ENCODE measurements at places on chromosomes 4 and X. TPM values are rescaled to one million over a fixed set of nuclear protein-coding genes. Genes with fewer than 3 reads are reported as not detected.

DNA sequence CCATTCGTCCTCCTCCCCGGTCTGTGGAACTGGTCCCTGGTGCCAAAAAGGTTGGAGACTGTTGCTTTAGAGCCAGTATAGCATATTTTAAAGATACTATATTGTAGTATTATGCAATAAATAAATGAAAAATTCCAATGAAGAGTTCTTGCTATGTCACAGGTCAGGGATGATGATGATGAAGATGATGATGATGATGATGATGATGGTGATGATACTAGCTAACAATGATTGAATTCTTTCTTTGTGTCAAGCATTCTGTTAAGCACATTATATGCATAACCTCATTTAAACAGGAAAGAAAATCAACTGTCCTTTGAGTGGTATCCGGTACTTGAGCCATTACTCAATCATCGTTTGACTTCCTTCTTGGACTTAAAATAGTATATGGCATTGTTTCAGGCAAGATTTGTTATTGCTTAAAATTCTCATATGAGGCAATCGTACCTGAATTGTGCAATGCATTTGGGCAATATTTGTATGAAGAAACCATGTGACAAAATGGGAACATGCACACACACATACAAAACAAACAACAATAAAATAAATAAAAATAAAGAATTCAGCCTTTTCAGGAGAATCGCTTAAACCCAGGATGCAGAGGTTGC lies 22.8 kb upstream of the TLR2 start:
- no peaks in the 10 kb centered on the region for H3K36me3 ChIP-seq

DNA sequence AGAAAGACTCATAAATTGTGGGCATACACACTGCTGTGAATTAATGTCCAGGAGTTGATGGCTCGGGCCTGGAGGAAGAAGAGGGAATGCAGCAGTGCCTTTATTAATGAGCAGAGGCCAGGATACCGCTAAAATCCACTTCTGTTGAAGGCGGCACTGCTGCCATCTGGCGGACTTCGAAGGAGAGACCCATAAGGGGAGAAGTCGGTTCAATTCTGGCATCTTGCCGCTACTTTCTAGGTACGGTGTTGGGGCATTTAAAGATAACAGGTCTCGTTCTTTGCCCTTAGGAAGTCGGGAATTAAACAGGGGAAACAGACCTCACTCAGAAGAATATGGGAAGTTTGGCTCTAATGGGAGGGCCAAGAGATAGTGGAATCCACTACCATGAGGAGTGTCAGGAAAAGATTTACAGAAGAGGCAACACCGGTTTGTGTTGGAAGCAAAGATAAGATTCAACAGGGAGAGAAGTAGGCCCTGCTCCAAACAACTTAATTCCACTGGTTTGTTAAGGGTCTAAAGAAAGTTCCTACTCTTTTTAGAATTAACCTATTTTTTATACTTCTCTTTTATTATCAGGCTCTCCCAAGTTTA lies 133.6 kb upstream of the GIMD1 start:
- H3K4me3 ChIP-seq = no peak overlapping the region
- no peaks in the 10 kb centered on the region for H3K27me3 ChIP-seq
- peak; percentile 84 for DNase-seq
- H3K4me1 ChIP-seq = no peaks in the 10 kb centered on the region

- no peaks in the 10 kb centered on the region for H3K27me3 ChIP-seq
- H3K27ac ChIP-seq = no peak overlapping the region
- no peak for DNase-seq
- peaks cover 13% of the 10 kb centered on the region for H3K4me1 ChIP-seq
Measured at GRCh38 chr4:142420311-142421095, 425.6 kb downstream of the INPP4B start.

GRCh38 chrX:16186380-16187007 lies 19.2 kb downstream of the MAGEB17 start:
- H3K4me1 ChIP-seq = peaks cover 14% of the 10 kb centered on the region
- DNase-seq = no peak
- no peaks in the 10 kb centered on the region for H3K27me3 ChIP-seq

DNA sequence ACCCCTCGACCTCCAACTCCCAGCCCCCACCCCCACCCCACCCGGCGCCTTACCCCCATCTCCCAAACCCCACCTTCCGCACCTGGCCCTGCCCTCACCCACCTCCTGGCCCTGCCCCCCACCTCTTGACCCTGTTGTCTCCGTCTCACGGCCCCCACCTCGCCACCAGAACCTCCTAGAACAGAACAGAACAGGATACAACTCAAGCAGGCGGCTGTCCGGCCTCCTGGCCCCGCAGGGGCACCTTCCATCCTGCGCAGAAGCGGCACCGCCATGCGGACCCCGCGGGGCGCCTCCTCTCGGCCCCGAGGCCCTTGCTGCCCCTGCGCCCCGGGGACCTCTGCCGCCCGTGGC lies 354 bp downstream of the CTAG2 start:
- H3K27ac ChIP-seq = no peak overlapping the region
- H3K36me3 ChIP-seq = no peaks in the 10 kb centered on the region
- H3K27me3 ChIP-seq = no peaks in the 10 kb centered on the region
- no peak for DNase-seq

GRCh38 chr4:165738571-165738970 lies 134.5 kb upstream of the TLL1 start:
- DNase-seq = no peak
- H3K27me3 ChIP-seq = no peaks in the 10 kb centered on the region
- H3K4me3 ChIP-seq = no peak overlapping the region
- H3K4me1 ChIP-seq = no peaks in the 10 kb centered on the region

- H3K27ac ChIP-seq = no peak overlapping the region
- H3K36me3 ChIP-seq = no peaks in the 10 kb centered on the region
- no peak for DNase-seq
Measured at GRCh38 chr4:90069151-90069550, 58.0 kb upstream of the CCSER1 start.

GRCh38 chr4:1991596-1992434 lies 17.0 kb downstream of the NELFA start:
- H3K27ac ChIP-seq = no peak overlapping the region
- DNase-seq = no peak
- H3K27me3 ChIP-seq = no peaks in the 10 kb centered on the region

DNA sequence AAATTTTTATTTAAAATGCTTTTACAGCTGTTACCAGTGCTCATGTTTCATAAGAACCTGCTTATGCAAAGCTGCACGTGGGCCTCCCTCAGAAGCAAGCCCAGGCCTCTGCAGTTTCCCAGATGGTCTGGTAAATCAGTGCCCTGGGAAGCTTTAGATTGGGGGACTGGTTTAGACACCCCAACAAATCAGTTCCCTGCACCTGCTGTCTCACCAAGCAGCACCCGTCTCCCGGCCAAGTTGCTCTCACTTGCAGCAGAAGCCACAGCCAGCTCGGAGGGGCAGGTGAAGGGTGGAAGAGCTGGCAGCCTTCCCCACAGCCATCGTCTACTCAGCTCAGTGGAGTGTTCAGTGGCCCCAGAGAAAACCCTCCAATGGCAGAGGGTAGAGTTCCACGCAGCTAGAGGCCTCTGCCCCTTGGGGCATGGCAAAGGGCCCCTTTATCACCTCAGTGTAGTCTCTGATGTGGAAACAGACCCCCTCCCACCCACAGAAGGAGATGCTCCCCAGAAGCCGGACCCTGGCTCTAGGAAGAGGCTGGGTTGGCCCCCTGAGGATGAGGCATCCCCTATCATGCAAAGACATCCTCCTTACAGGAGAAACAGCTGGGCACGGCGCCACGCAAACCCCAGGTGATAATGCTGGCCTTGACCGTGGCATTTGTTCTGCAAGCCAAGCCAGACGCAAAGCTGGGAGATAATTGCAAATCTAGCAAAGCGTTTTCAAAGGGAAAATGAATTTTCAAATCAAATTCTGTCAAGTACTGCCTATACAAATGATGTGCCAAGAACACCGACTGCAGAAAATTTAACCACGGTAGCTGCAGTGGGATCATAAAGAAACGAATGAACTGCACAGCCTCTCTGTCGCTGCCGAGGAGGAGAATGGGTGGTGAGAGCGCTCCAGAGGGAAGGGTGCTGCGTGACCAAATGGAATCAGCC lies 51.9 kb downstream of the ZFYVE28 start:
- H3K27me3 ChIP-seq = no peaks in the 10 kb centered on the region
- no peak overlapping the region for H3K27ac ChIP-seq
- no peak for DNase-seq
- no peak overlapping the region for H3K4me3 ChIP-seq

- H3K27ac ChIP-seq = peak within 1 kb of the TSS; percentile 91
- peaks cover 6% of the 10 kb centered on the region for H3K27me3 ChIP-seq
- H3K4me3 ChIP-seq = peak within 1 kb of the TSS; percentile 54
- H3K36me3 ChIP-seq = peaks cover 2% of the 10 kb centered on the region
Measured at GRCh38 chrX:281166-281999, at the start of gene PLCXD1. Gene PLCXD1 (plus strand): TSS chrX:281381. CDS start chrX:284188, 2,807 bp downstream.

DNA sequence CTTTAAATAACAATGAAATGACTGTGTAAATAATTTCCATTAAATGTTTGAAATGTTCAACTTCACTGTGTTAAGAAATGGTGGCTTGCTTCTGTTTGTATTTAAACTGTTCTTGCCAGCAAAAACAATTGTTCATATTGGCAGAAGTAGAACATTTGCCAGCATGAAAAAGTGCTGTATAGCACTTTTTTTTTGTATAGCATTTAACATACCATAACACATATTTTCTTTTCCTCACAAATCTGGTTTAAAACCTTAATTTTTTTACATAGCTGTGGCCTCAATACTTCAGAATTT lies 94.1 kb downstream of the COX18 start:
- no peak overlapping the region for H3K27ac ChIP-seq
- no peaks in the 10 kb centered on the region for H3K27me3 ChIP-seq
- no peak overlapping the region for H3K4me3 ChIP-seq

DNA sequence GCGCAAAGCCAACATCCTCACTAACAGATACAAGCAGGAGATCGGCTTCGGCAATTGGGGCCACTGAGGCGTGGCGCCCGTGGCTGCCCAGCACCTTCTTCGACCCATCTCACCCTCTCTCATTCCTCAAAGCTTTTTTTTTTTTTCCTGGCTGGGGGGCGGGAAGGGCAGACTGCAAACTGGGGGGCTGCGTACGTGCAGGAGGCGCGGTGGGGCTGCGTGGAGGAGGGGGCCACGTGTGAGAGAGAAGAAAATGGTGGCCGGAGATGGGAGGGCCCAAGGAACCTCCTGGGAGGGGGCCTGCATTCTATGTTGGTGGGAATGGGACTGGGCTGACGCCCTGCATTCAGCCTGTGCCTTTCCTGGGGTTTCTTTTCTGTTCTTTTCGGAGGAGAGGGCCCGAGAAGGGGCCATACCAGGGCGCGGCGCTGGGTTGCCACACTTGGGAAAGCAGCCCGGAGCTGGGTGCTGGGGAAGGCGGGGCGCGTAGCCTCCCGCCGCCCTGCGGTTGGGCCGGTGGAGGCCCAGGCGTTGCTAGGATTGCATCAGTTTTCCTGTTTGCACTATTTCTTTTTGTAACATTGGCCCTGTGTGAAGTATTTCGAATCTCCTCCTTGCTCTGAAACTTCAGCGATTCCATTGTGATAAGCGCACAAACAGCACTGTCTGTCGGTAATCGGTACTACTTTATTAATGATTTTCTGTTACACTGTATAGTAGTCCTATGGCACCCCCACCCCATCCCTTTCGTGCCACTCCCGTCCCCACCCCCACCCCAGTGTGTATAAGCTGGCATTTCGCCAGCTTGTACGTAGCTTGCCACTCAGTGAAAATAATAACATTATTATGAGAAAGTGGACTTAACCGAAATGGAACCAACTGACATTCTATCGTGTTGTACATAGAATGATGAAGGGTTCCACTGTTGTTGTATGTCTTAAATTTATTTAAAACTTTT lies 4.5 kb downstream of the MID1IP1 start:
- DNase-seq = peak; percentile 48
- H3K27ac ChIP-seq = no peak overlapping the region
- H3K4me3 ChIP-seq = peak overlapping the region; percentile 72

- no peaks in the 10 kb centered on the region for H3K27me3 ChIP-seq
- H3K36me3 ChIP-seq = no peaks in the 10 kb centered on the region
- H3K4me3 ChIP-seq = no peak overlapping the region
- DNase-seq = no peak
- H3K27ac ChIP-seq = no peak overlapping the region
- H3K4me1 ChIP-seq = no peaks in the 10 kb centered on the region
Measured at GRCh38 chr4:38368613-38369012, 295.4 kb upstream of the KLF3 start.

DNA sequence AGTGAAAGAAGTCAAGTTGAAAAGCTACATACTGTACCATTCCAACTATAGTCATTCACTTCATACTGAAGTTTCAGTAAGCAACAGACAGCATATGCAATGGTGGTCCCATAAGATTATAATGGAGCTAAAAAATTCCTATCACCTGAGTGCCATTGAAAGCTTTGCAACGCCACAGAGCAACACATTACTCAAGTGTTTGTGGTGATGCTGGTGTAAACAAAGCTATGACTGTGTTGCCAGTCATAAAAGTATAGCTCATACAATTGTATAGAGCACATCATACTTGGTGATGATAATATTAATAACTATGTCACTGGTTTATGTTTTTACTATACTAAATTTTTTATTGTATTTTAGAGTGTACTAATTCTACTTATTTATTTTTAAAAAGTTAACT lies 78.9 kb downstream of the NAF1 start:
- no peaks in the 10 kb centered on the region for H3K36me3 ChIP-seq
- no peaks in the 10 kb centered on the region for H3K27me3 ChIP-seq
- DNase-seq = no peak
- H3K4me1 ChIP-seq = peaks cover 6% of the 10 kb centered on the region

- no peaks in the 10 kb centered on the region for H3K27me3 ChIP-seq
- no peak overlapping the region for H3K4me3 ChIP-seq
- DNase-seq = no peak
- no peaks in the 10 kb centered on the region for H3K36me3 ChIP-seq
Measured at GRCh38 chr4:73844806-73845205, 8.3 kb upstream of the PF4V1 start.

DNA sequence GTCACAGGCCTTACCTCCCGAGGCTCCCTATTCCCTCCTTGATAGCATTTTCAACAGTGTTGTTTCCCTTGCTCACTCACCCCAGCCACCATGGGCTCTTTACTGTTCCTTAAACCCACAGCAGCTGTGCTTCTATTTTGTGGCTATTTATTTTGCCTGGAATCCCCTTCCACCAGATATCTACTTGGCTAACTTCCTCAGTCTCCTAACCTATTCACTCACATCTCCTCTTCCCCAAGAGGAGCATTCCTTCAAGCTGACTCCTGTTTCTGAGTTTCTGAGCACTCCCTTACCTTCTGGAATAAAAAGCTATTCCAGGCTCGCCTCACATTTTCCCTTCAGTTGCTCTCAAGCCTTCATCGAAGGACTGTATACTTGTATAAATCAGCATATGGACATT lies 50.5 kb downstream of the CXCL1 start:
- H3K4me1 ChIP-seq = no peaks in the 10 kb centered on the region
- DNase-seq = no peak
- H3K27me3 ChIP-seq = no peaks in the 10 kb centered on the region
- no peaks in the 10 kb centered on the region for H3K36me3 ChIP-seq

USP17L22 gene
- total RNA-seq = not detected

SAGE1 gene
- not detected for total RNA-seq

FAM47E gene
- 7.0 TPM for total RNA-seq

SSX3 gene
- total RNA-seq = not detected

MAP3K15 gene
- total RNA-seq = 2.0 TPM

TKTL2 gene
- not detected for total RNA-seq
